Fibroblast of skin of left biceps (primary cell): ENCODE measurements at places on chromosomes 5 and 9.

GRCh38 chr5:13921578-13921977, 22.9 kb downstream of the DNAH5 start:
- no peak for DNase-seq

DNA sequence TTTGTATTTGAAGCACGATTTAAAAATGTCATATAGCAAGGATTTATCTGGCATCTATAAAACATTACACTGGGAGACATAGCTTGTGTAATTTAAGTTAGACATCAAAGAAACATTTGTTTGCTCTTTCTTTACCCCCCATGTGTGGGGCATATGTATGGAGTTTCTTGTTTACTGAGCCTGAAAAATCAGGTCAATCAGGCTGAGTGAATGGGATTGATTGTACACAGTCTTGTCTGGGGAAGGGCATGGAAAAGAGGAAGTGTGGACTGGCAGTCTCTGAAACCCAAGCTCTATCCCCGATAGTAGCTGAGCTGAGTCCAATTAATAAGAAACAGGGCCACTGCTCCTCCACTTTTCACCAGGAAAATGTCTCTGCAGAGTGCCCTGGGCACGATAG, 49.4 kb downstream of the SLC46A2 start:
- DNase-seq = no peak

- no peak for DNase-seq
Measured at GRCh38 chr5:98556712-98557111, 216.8 kb upstream of the RGMB start.

- no peak for DNase-seq
Measured at GRCh38 chr5:1085391-1085790, 26.5 kb downstream of the SLC12A7 start.

- no peak for DNase-seq
Measured at GRCh38 chr5:128111818-128112448, 28.4 kb downstream of the SLC12A2 start.

GRCh38 chr9:108478431-108479332, 377.1 kb downstream of the ACTL7B start:
- DNase-seq = peak; percentile 55

DNA sequence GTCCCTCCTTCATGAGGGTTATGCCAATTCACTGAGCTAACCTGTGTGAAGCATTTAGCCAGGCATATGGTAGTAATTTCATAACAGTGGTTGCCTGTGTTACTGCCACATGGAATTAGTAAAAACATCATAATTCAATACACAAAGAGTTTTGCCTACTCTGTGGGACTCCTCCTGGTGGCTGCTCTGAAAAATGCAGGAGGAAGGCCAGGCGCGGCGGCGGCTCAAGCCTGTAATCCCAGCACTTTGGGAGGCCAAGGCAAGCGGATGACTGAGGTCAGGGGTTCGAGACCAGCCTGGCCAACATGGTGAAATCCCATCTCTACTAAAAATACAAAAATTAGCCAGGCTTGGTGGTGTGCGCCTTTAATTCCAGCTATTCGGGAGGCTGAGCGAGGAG, 547.3 kb downstream of the CDK5RAP2 start:
- no peak for DNase-seq

GRCh38 chr9:99220011-99220410, 1.7 kb downstream of the ALG2 start:
- DNase-seq = no peak

GRCh38 chr9:9846557-9846956, 766.2 kb downstream of the PTPRD start:
- DNase-seq = no peak

DNA sequence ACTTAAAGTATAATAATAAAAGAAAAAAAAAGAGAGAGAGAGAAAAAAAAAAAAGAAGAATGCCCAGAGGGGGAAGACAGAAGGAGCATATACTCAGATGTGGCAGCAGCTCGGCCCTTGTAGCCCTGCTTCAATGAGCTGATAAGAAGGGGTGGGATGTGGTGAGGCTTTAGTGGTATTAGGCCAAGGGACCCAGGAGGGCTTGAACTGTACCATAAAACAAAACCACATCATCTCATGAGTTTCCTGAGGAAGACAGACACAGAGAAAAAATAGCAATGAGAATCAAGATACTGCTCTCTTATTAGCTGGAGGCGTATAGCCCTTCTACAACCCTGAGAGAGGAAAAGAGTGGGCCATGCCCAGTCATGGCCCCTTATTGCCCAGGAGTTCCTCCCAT, 72.8 kb downstream of the SLC1A1 start:
- no peak for DNase-seq

GRCh38 chr9:38680837-38681445, 39.0 kb downstream of the FAM240B start:
- no peak for DNase-seq

GRCh38 chr9:28923351-28923750, 1350.1 kb upstream of the C9orf72 start:
- DNase-seq = no peak

DNA sequence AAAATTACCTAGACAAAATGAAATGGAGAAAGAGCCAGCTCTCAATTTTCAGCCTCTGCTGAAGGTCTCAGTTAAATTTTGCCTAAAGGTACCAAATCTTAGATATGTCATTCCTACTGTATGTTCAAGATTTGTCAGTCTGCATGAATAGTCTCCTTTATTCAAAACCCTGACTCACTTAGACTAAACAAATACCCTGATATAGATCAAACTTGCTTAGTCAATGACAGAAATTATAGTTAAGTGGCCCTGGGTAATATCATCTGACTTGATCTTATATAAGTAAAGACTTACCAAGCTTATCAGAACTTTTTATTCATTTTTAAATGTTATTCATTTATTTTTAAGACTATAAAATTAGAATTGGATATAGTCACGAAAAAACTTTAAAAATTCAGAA, 12.2 kb downstream of the MEGF9 start:
- no peak for DNase-seq

DNA sequence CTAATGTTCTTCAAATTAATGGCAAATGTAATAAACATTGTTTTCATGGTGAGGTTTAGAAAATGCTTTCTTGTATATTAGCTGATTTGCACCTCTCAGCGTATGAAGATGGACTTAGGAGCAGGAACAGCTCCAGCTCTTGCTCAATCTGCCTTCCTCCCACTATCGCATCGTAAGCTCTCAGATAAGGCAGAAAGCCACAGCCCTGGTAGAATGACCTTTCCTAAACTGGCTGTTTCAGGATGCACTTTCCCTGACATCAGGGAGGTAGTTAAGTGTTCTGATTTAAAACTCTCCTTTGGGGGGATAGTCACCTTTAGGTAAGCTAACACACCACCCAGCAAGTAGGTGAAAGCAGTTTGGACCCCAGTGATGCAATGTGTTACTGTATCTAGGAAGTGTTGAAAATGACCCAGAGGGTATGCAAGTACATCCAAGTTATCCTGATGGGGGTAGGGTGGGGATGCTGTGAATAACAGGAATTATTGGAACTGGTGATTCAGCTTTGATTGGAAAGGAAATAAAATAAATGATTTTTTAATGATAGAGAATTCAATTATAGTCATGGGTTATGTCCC, 72.3 kb downstream of the LMNB1 start:
- DNase-seq = no peak

- peak; percentile 23 for DNase-seq
Measured at GRCh38 chr9:8208465-8208864, 408.9 kb upstream of the DMAC1 start.

GRCh38 chr5:95825495-95825894, 3.0 kb upstream of the GLRX start:
- no peak for DNase-seq

- DNase-seq = no peak
Measured at GRCh38 chr5:88660264-88660946, 222.6 kb downstream of the MEF2C start.

GRCh38 chr9:72805238-72805637, 147.6 kb downstream of the ALDH1A1 start:
- DNase-seq = no peak

DNA sequence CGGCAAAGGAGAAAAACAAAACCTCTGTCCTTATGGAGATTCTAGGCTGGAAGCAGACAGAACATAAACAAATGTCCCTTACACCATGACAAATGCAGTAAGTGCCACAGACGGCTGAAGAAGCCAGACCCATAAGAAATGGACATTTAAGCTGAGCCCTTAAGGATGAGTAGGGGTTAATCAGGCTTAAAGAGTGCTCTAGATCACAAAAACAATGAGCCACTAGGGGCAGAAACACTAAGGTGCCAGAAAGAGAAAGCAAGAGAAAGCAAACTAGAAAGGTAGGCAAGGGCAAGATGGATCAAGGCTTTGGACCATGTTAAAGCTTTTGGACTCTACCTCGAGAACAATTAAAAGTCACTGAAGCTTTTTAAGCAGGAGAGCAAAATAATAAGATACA, 326.9 kb upstream of the WWC1 start:
- DNase-seq = no peak

GRCh38 chr5:136427426-136427825, 62.1 kb upstream of the TRPC7 start:
- DNase-seq = no peak

- DNase-seq = no peak
Measured at GRCh38 chr9:95004411-95005277, 278.1 kb downstream of the AOPEP start.

DNA sequence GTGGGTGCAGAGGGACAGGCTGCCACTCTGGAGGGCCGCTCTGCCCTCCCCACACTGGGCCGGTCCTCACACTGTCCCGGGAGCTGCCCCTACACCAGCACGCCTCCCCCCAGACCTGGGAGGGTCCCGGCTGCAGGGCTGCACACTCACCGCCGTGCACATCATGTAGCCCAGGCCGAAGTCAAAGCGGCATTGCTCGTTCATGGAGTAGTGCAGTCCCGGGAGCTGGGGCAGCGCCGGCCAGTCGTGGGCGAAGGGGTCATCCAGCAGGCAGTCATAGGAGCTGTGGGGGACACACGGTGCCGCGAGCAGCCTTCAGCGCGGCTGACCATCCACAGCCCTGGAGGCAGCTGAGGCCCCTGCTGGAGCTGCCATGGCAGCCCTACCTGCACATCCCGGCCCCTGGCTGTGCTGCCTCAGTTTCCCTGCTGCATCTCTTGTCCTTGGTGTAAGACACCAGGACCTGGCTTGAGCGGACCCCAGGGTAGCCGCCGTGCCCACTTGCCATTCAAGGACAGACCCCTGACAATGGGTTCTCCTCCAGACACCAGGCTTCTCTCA, 93.2 kb downstream of the ZNF354C start:
- DNase-seq = no peak

DNA sequence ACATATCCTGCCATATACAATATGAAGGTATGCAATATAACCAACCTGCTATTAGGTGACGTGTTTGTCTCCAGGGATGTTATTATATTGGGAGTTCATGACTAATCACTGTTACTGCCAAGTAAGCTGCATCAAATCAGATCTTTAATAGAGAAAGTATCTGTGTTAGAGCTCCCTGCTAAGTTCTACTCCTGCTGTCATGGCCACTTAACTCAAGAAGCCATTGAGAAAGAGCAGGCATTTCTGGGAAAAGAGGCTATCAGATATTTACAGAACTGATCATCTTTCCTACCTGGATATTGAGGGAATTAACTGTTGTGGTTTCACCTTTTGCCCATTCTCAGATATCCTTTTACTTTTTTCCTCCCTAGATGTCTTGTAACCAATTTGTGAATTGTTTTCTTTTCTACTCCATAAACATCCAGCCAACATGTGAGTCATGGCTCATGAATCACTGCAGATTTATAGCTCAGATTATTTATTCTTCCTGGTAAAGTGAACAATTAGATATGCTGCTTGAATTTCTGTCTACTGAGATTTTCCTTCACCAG, 634.8 kb upstream of the FAM174A start:
- no peak for DNase-seq

DNA sequence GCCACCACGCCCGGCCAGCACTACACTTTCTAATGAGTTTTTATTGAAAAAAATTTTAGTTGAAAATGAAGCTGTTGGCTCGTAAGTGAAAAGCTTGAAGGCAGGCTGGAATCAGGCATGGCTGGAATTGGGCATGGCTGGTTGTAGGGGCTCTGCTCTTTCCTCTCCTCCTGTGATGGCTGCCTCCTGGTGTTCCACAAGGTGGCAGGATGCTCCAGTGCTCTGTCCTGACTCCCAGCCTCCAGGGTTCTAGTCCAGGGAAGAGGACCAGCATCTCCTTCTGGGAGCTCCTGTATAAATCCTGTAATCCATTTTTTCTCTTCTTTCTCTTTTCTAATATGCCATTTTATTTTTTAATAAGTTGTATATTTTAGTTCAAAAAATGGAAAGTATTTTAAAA, 57.2 kb upstream of the DHFR start:
- DNase-seq = no peak

GRCh38 chr5:113935453-113935852, 422.0 kb downstream of the YTHDC2 start:
- DNase-seq = no peak

GRCh38 chr5:125140855-125141254, 394.4 kb upstream of the ZNF608 start:
- no peak for DNase-seq

- DNase-seq = peak; percentile 10
Measured at GRCh38 chr5:60916646-60917045, 28.2 kb downstream of the ERCC8 start.

GRCh38 chr9:134678666-134679443, 37.3 kb downstream of the COL5A1 start:
- DNase-seq = no peak

DNA sequence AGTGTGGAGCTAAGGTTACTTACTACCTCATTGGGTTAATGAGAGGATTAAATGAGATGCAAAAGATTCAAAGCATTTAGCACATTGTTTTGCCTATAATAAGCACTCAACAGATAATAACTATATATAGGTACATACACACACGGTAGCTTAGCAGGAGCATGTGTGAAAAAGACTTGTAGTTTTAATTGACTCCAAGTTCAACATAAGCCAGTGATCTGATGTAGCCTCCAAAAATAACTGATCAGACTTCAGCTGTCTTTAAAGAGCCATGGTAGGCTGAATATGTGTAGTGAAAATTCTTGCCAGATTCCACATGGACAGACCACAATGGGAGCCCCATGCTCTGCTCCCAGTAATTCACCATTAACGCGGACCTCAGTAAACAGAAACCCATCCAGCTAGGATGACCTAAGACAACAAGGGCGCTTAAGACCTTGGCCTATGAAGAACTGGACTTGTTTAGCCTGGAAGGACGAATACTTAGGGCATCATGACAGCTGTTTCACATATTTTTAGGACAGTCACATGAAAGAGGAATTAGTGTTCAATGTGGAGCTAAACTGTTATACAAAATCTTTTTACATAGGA, 115.1 kb upstream of the ZNF366 start:
- DNase-seq = no peak

DNA sequence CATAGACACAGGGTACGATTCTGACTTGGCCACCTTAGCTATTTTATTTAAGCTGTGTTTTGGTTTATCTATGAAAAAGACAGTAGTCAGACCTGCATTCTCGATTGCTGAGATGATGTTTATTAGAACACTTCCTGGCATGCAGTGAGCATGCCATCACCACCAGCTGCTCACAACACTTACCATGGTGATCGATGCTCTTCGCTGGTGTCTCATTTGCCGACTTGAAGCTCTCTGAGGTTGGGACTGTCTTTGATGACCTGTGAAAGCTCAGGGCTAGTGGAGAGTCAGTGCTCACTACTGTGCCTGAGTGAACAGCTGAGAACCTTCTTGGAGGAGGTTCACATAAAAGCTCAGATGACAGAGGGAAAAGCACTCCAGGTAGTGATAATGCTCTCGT, 4.4 kb upstream of the C9orf153 start:
- no peak for DNase-seq
